ENCODE measurements at places on chromosomes 4 and X.

DNA sequence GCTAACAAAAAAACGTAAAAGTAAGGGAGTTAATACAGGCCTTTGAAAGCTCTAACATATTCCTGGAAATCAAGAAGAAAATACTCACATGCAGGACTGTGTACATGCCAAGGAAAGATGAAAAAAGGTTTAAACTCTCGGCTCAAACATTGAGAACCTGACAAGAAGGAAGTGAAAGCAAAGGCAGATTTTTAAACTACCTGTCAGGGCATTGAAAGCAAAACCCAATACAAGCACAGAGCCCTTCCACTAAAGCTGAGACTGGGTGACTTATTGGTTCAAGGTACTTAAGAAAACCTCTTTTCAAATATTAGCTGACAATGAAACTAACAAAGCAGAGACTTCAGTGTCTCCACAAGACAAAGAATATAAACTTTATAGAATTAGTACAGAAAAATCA lies 313.0 kb upstream of the GRID2 start:
- DNase-seq: no peak

GRCh38 chr4:165604181-165604580 lies 225.4 kb downstream of the CPE start:
- no peak for DNase-seq

GRCh38 chr4:94477227-94477626 lies 25.5 kb downstream of the PDLIM5 start:
- DNase-seq: no peak

- no peak for DNase-seq
Measured at GRCh38 chrX:107773206-107773605, 2.4 kb downstream of the TSC22D3 start.

GRCh38 chr4:1459081-1459721 lies 53.0 kb upstream of the NKX1-1 start:
- DNase-seq: no peak

DNA sequence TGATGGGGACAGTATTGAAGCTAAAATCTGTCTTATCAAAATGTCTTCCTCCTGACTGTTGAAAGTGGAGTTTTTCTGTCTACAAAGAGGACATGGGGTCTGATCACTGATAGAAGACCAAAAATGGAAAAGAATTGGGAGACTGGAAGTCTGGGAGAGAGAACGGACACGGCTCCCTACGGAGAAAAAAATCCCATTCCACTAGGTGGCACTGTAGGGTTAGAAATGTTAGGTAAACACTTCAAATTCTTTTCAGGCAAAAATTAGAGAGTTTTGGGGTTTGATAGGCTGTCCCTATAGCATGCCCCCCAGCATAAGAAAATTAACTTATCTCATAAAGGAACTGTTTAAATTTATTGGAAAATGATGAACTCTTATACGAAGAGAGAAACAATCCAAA lies 200.5 kb downstream of the FAM133A start:
- no peak for DNase-seq

DNA sequence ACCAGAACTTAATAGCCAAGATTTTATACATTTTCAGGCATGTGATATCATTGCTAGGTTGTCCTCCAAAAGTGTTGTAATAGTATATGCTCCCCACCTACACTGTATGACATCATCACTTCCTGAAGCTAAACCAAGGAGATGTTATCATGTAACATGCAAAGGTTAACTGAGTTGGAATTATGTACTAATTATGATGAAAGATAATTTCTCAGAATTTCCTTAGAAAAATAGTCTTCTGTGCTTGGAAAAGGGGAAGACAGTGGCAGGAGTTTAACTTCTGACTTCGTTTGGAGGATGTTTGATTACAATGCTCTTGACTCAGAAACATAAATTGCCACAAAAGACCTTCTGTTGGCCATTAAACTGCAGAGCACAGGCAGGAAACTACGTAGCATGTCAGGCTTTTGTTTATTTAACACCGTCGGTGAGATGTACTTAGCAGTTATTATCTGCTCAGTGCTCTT lies 83.6 kb upstream of the GUCY1A1 start:
- no peak for DNase-seq

DNA sequence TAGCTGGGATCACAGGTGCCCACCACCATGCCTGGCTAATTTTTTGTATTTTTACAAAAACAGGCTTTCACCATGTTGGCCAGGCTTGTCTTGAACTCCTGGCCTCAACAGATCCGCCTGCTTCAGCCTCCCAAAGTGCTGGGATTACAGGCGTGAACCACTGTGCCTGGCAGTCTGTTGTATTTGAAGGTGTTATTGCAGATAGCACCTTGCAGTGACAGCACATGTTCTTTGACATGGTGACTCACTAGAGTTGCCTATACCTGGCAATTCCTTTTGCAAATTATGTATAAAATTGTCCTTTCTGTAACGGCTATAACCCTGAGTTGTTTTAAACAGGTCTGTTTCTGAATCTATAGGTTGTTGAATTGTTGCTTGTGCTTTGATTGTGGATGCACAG lies 7.9 kb downstream of the OGT start:
- no peak for DNase-seq

GRCh38 chrX:71949844-71950445 lies 39.3 kb downstream of the NHSL2 start:
- DNase-seq: no peak

DNA sequence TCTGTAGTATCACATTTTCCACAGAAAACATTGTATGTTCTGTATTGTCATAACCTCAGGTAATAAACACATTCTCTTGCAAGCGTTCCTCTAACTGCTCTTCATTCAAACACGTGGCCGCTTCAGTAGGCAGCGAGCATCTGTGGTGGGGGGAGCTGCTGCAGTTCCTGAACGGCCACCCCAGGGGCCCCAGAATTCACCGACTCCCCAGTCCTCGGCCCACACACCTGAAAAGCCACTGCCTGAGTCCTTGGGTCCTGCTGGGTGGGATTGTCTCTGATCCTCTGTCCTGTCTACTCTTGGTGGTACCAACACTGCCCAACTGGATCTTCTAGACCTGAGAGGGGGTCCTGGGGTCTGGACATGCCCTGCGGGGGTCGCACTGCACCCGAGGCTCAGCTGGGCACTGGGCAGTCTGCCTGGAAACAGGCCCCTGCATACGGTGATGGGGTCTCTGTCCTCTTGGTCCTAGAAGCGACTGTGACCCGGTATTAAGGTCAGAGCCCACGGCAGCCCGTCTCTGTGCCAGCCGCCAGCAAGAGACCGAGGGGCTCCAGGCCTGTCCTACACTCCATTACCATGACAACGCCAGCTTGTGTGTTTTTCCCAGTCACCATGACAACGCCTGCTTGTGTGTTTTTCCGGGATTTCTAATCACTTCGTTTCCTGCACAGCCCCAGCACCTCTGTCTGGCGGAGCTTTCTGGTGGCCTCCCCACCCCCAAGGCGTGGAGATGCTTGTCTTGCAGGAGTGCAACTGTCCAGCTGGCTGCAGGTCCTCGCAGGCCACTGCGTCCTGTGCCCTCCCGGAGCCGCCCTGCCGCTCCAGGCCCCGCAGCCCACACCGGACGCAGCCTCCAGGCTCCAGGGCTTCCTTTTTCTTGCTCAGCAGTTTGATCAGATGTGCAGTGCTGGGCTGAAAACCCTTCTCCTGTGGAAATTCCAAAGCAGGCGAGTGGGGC lies 16.0 kb downstream of the CTBP1 start:
- no peak for DNase-seq

DNA sequence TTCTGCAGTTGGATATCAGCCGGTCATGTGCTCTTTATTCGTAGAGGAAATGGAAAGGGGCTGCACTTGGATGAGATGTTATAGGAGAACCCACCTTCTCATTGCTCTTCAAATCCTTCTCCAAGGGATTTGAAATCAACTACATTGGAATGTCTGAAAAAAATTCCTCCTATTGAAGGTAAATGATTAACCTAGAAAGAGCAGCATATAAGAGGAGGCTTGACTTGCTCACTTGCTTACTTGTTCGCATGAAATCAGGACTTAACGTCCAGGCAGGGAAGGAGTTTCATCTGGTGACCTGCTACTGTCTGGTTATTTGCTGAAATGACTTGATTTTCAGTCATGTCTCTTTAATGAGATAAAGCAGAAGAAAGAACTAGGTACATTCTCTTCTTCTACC lies 338.4 kb upstream of the NOCT start:
- no peak for DNase-seq

DNA sequence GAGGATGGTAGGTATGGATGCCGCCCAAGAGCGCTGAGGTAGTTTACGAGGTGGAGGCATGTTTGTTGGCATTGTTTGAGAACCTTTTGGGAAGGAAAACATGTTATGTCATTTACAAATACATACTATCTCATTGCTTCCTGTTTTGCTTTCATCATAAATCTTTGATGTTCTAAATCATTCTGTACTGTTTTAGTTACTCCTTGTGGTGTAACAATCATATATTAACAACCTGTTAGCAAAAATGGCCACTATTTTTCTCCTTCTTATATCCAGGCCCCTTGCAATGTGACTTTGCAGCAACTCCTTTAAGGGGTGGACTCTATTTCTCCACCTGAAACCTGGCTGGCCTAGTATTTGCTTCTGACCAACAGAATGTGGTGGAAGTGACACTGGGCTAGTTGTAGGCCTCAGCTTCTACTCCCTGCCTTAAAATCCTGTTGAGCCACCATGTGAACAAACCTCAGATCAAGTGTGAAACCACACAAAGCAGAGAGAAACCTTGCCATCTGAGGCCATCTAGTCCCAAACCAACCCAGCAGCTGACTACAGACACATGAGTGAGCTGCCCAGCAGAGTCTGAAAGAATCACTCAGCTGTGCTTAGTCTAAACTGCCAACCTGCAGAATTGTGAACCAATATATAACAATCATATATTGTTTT lies 15.8 kb upstream of the CXorf38 start:
- no peak for DNase-seq

- DNase-seq: no peak
Measured at GRCh38 chr4:40502220-40502619, 127.4 kb downstream of the RBM47 start.

GRCh38 chrX:78643874-78644273 lies 15.3 kb downstream of the RTL3 start:
- DNase-seq: no peak

DNA sequence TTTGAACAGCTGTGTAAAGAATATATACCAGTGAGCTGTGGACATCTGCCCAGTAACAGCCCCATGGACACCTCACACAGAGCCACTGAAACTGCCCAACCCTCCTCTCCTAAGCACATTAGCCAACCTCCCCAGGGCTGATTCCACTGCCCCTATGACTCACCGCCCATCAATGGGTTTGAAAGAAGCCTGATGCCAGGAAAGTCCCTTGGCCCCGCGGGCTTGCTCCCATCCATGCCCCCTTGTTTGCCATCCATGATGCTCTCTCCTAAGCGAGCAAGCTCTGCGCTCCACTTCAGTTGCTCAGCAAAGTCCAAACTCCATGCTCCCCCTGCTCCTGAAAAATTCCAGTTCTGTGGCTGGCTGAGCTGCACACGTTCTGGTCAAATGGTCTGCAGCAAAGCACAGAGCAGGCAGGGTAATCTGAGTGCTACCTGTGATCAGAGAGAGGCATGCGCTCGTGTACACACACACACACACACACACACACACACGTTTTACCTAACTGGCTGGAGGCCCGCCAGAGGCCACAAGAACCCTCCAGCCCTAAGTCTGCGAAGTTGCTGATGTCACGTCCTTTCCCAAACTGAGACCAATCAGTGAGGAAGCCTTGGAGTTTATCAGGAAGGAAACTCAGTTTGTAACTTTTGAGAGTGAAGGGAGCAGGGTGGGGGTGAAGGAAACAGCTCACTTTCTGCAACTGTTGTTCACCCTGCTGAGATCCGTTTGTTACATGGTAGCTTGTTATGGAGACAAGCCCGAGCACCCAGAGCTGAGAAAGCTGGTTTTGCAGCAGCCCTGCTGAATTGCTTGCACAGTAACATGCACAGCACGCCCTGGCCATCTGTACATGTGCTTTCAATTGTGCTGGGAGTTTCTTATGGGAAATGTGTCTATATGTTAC lies at the start of gene ASB9:
ASB9 (minus strand) TSS at position 466 of the 904 bp plus-strand sequence; CDS start at position 257, 209 bp downstream.
- DNase-seq: no peak

DNA sequence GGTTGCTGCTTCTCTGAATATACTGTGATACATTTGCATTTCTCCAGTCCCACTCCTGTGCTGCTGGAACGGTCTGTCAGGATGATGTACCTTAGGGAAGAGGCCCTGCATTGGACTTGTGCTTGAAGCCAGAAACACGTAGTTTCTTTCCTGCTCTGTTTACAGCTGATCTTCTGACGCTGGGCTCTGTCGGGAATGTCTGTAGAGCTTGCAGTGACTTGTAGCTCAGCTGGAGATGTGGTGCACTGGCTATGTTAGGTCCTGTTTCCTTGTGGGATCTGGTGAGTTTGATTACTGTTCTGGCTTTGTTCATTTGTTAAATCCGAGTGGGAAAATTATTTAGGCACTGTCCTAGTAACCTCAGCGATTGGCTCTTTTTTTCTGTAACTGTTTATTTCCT lies 137.2 kb upstream of the WDR1 start:
- no peak for DNase-seq

DNA sequence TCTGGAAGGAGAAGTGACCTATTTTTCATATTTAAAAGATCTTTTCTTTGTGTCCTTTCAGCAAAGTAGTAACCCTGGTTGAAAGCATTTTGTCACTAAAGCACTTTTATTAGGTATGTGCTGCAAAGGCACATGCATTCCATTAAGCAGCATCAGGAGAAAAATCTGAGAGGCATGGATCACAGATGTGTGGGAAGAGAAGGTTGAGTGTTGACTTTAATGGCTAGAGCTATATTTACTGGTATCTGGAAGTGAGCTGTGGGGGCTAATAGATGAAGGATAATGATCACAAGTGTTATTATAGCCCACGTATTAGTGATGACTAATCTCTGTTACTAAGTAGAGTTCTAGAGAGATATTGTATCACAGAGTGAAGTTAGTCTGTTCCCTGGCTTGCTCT lies 1520.7 kb downstream of the ARAP2 start:
- DNase-seq: no peak

- DNase-seq: no peak
Measured at GRCh38 chrX:115058276-115058675, 40.9 kb upstream of the IL13RA2 start.

- no peak for DNase-seq
Measured at GRCh38 chr4:98496152-98496845, 162.1 kb downstream of the TSPAN5 start.

DNA sequence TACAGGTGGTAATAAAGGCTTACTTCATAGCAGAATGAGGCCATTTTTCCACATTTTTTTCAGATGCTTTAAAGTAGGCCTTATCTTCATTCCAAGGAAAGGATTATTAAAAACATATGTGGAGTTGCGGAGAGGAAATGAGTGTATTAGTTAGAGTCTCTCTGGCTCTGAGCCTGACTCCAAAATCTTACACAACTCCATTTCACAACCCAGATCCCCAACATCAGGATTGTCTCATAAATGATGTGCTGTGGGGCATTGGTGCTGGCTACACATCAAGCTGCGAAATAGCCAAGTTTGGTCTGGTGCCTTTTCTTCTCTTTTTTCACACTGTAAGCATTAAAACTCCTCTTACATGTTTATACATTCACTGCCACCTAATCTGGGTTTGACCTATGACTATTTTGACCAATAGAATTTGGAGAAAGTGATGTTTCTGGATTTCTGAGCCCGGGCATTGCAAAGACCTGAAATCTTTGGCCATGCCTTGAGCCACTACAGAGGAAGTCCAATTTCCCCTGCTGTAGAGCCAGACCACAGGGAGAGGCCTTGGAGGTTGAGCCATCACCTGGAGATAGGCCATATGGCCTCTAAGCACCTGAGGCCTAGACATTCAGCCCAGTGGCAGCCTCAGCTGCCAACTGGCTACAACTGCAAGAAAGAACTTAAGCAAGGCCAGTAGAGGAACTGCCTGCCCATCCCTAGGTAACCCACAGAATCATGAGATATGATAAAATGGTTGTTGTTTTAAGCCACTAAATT lies 16.7 kb upstream of the SOD3 start:
- no peak for DNase-seq

Data from stimulated activated CD8-positive, alpha-beta memory T cell treated with anti-CD3 and anti-CD28 coated beads, Interleukin-7, amount 100 ng/mL, for 24 hours (primary cell).